ENCODE measurements at places on chromosomes 1 and 21.

DNA sequence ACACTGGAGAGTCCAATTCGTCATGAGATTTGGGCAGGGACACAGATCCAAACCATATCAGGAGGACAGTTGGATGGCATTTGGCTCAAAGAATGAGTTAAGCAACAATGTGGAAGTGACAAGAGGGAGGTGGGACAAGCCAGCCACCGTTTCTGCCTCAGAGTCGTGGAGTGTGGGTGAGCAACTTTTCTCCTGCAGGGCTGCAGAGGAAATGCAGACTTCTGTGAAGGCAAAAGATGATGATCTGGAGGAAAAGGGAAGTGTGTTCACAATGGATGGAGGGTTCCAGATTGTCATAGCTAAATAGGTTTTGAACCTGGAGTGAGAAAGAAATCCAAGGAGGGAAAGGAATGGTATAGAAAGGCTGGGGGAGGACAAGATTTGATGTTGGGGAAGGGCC, 16.4 kb upstream of the KANK4 start:
- no peak for DNase-seq

DNA sequence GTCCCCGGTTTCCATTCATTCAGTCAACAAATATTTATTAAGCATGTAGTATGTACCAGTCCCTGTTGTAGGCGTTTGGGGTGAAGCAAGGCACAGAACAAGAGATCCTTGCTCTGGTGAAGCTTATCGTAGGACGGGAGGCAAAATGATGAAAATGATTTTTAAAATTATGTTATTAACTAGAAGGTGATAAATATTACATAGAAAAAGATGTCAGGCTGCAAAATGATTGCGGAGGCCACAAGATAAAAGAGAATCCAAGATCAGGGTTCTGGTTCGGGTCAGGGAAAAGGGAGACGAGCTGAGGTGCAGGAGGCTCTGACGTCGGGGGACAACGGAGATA, 602 bp upstream of the CGN start:
- no peak for DNase-seq

DNA sequence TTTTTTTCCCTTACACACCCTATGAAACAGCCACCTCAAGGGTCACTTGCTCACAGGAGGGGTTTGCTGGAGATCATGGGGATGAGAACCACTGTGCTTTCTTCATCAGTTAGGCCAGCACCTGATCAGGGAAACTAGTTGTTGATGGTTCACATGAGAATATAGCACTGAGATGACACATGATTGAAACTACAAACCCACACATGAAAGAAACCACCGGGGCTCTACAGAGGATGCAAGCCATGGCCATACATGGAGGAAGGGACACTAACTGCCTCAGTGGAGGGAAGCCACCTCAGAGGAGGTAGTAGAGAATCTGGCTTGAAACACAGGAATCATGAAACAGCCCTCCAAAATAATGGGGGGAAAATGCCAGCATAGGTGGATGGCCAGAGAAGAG, 63.2 kb downstream of the PRKAB2 start:
- DNase-seq: no peak

DNA sequence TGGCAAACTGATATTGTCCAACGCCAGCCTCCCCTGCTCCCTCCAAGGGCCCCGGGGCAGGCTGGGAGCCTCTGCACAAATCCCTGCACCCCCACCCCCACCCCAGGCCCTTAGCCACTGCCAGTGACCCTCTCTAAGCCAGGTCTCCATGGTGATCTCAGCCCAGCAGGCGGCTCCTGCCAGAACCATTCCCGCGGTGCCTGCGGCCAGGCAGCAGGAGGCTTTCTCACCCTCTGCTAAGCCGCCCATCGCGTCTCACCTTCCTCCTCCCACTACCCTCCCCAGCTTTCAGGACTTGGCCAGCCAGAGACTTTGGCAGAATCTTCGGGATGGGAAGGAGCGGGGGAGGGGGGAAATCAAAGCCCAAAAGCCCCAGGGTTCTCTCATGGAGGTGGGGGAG, 46.8 kb upstream of the WASF2 start:
- DNase-seq: peak; percentile 89

DNA sequence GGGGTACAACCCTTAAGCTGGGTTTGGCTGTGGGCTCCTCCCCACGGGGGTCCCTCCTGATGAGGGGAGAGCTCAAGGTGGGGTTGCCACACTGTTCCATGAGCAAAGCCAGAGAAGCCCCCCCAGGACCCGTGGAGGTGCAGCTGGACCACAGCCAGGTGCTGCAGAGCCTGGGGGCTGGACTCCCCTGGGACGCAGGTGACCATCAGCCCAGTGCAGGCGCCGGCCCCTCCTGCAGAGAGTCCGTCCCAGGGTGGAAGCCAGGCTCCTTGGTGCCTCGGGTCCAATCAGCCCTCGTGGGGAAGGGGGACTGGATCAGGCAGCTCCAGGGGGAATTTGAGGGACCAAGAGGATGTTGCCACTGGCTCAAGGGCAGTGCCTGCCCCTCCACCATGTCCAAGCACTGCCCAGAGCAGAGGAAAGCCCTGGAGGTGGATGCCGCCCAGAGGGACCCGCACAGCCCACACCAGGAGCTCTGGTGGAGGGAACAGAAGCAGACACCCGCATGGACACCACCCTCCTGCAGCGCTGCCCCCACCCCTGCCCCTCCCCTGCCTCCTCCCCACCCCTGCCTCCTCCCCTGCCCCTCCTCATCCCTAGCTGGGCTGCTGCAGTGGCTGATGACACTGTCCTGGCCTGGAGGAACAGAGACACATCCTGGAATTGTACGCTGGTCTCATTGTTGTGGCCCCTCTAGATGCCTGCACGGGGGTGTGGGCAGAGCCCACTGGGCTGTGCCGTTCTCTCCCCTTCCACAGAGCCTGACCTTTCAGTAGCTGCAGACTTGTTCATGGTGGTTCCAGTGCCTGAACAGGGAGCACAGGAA, 30.8 kb upstream of the COL18A1 start:
- DNase-seq: no peak

- DNase-seq: no peak
These were observed 10.2 kb downstream of the CAMK1G start for GRCh38 chr1:209593747-209594146.

DNA sequence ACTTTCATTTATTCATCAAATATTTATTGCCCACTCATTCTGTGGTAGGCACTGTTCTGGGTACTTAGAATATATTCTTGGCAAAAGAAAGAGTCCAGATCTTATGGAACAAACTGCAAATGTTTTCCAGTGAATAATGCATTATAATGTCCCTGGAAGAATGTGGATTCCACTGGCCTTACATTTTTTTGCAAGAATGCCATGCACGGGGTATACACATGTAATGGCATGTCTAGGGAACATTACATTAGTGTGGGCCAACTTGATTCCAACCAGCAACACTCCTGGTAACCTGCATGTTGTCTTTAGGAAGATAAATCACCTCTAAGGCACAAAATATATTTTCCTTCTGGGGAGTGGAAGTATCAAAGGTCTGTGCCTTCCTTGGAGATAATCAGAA, 33.0 kb upstream of the IFI44L start:
- no peak for DNase-seq

DNA sequence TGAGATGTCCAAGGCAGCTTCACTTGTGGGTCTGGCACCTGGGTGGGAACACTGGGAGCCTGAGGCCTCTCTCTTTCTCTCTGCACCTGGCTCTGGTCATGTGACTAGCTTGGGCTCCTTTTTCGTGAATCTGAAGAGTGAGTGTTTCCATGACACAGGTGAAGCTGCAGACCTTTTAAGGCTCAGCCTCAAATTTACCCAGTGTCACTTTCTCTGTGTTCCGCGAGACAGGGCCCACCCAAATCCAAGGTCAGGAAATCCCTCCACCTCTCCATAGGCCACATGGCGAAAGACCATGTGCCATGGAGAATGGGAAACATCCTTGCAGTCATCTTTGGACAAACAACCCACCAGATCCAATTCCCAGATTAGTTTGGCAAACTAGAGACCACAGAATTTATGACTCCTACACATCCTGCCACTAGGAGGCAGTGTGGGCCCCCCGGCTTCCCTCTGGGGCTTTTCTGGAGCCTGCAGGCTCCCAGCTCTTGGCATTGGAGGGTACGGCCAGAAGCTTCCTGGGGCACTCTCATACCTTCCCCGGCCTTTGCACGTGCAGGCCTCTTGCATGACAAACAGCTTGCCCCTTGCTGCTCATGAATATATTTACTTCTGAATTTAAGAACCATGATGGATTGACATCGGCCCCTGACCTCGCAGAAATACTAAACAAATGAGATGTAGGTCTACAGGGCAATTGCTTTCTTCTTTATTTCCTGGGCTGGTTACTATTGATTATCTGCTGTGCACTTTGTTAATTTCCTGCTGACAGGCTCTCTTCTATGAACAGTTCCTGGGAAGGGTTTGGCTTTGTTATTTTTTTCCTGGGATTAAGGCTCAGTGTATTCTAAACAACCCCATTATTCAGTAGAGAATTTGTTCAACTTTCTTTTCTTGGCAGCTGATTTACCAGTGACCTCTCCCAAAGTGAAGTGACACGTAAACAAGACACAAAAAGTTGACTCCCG, 180.7 kb downstream of the KAZN start:
- DNase-seq: peak; percentile 10

GRCh38 chr1:26044971-26045721, 772 bp downstream of the SLC30A2 start:
- no peak for DNase-seq

- DNase-seq: no peak
These were observed 143.1 kb downstream of the S1PR1 start for GRCh38 chr1:101379950-101380349.

DNA sequence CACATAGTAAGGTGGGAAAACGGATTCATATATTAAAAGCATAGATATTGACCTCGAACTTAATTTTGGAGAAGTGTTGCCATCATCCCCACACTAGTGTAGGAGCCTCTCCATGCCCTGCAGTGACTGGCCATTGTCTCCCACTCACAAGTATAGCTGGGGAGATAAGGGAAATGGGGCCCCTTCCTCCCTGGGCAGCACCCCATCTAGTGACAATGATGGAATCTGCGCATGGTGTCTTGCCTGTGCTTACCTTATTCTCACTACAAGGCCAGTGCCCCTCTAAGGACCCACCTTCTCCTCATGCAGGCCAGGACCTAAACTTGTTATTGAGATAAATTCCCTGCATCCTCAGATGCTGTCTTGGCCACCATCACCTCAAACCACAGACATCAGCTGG, 374.9 kb downstream of the NTNG1 start:
- no peak for DNase-seq

- DNase-seq: no peak
These were observed 477 bp downstream of the ICMT start for GRCh38 chr1:6235296-6235677.

DNA sequence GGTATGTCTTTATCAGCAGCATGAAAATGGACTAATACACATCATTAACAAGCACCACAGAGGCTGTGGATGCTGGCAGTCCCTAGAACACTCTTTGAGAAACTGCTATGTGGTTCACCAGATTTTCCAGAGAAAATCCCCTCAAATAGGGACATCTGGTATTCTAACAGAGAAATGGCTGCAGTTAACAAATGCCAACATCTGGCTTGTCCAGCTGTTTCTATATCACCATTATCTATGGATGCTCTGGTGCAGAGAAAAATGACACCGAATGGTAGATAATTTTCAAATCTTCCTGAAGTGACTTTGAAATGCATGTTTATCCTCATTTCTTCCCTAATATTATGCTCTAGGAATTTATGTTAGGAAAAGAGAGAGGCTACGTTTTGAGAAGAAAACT, 403.5 kb upstream of the PROX1 start:
- DNase-seq: no peak

DNA sequence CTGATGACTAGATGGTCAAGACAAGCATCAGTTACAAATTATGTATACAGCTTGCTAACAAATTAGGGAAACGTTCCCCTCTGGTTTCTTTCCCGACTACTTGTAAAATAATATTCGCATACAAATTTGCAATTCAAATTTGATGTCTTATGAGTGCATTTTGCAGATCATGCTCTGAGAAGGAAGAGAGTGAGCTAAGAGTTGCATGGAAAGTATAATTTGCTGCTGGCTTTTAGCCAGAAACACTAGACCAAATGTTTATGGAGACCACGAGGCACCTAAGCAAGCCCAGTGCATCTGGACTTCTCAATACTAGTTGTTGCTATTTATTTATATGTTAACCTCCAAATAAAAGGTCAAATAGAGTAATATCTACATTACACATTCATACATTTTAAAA, 216.0 kb downstream of the SMYD3 start:
- no peak for DNase-seq

DNA sequence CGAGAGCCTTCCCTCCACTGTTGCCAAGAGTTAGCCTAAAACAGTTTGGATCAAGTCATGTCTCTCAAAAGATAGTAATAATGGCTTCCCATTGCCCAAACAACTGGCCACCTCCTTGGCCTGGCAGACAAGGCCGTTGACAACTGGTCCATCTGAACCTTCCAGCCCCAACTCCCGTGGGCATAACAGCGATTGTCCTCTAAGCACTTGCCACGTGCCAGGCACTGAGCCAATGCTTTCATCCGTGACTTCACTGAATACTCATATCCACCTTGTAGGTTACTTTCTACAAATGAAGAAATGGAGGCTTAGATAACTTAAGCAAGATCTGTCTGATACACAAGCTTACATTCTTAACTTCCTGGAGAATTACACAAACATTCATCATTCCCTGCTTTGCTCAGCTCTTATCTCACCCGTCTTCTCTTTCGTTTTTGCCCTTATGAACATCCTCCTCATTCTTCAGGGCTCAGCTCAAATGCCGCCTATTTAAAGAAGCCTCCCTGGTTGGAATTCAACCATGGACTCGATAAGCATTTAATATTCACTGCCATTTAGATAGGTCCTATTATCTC, 106.4 kb downstream of the KCND3 start:
- DNase-seq: no peak

DNA sequence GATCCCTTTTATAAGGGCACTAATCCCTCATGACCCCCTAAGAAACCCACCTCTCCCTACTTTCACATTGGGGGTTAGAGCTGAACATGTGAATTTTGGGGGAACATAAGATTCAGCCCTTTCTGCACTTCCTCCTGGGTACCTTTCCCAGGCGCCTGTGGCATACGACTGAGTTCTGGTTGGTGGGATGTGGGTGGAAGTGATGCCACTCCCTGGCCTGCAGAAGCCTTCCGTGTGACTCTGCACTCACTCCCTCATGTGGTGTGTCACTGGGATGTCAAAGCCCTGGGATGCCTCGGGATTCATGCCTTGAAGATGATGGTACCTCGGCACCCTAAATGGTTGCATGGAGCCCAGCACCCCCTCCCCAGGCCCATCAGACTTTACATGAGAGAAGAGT, 28.3 kb upstream of the VASH2 start:
- no peak for DNase-seq

- no peak for DNase-seq
These were observed 9.4 kb downstream of the GLUL start for GRCh38 chr1:182381962-182382819.

DNA sequence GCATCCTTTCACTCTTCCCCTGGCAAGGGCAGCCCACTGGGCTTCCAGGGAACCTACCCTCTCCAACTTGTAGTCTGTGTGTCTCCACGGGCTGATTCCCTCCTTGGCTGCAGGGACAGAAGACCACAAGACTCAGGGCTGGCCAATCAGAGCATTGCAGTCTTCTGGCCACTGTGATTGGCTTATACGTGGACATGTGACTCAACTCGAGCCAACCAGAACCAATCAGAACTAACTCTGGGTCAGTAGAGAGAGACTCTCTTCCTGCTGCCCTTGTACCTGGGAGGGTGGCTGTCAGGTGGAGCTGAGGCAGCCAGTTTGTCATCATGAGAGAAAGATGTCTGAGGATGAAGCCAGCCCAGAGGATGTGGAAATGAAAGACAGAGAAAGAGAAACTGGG, 64.0 kb downstream of the DHRS3 start:
- DNase-seq: no peak
